ENCODE measurements at places on chromosomes 7 and 10.

- no peak for DNase-seq
Measured at GRCh38 chr7:108211382-108212201, 81.4 kb upstream of the LAMB4 start.

DNA sequence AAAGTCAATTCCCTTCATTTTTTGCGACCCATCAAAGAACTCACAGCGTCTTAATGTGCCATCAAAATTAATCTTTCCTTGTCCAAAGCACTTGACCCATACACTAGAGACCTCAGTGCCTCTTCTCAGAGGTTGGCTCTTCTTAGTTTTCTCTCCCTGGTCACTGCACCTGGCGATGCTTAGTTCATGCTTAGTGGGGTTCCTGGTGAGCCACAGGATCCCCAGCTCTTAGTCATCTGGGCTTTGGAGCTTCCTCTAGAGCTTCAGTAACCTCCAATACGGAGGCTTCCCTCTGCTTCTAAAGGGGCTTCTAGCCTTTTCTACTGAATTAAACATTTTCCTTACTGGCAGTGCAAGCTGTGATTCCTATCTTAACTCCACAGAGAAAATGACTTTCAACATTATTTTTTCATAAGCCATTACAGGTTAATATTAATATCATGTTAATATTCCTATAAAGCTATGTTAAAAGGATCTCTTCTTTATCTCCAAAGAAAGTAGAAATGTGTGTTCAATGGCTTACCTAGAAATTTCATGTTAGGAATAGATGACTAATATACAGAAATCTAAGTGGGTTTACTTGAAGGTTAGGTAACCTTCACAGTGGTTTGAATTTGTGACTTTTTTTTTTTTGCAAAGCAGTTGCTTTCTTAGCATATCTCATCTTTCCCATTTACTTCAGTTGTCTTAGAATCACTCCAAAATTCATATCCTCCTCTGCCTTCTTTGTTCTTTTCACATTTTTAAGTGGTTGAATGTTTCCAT, 295.2 kb downstream of the CAMK1D start:
- DNase-seq, result no peak

- no peak for DNase-seq
Measured at GRCh38 chr10:106500925-106501525, 663.5 kb downstream of the SORCS1 start.

GRCh38 chr7:69318794-69319193, 279.5 kb upstream of the AUTS2 start:
- no peak for DNase-seq

DNA sequence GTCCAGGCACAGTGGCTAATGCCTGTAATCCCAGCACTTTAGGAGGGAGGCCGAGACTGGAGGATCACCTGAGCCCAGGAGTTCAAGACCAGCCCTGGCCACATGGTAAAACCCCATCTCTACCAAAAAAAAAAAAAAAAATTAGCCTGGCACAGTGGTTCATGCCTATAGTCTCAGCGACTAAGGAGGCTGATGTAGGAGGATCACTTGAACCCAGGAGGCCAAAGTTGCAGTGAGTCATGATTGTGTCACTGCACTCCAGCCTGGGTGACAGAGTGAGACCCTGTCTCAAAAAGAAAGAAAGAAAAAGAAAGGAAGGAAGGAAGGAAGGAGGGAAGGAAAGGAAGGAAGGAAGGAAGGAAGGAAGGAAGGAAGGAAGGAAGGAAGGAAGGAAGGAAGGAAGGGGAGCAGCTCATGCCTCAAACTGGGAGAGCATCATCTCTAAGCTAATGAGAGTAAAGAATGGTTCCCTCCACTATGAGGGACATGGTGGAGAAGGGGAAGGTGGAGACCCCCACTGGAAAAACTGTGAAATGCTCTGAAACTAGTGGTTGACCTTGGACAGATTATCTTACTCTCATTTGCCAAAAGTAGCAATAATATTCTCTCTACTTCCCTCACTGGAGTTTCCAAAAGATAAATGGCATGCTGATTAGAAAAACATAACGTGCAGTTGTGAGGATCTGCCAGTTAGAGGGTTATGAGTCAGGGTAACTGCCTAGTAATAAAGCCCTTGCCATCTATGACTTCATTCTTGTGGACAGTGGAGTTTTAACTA, 16.8 kb downstream of the GIMAP5 start:
- no peak for DNase-seq
